ENCODE measurements at places on chromosomes 6 and 20.

- no peak for DNase-seq
Measured at GRCh38 chr20:8811801-8812594, 256.9 kb upstream of the PLCB4 start.

DNA sequence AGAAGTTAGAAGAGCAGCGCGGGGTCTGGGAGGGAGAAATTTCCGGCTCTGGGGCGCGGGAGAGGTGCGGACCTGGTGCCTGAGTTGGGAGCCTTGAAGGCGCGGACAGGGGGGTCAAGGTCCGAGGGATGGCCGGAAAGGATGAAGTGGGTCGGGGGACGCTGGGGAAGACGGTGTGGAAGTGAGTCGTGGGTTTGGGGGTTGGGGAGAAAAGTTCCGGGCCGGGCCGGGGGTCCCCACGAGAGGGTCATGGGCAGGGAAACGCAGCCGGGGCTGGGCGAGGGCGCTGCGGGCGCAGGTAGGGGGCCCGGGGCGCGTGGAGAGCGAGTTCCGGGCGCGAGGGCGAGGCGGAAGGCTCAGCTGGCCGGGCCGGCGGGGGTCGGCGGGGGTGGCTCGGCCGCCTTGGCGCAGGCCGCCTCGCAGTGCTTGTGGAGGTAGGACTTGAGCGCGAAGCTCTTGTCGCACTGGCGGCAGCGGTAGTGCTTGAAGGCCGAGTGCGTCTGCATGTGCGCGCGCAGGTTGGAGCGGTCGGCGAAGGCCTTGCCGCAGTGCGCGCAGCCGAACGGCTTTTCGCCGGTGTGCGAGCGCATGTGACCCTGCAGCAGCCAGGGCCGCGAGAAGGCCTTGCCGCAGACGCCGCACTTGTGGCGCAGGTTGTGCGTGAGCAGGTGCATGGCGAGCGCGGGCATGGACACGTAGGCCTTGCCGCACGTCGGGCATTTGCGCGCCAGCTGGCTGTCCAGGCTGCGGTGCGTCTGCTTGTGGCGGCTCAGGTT lies 10.5 kb upstream of the SRXN1 start:
- no peak for DNase-seq

- no peak for DNase-seq
Measured at GRCh38 chr6:43940071-43940392, 170.0 kb downstream of the VEGFA start.

- DNase-seq = no peak
Measured at GRCh38 chr6:129659590-129660345, 50.2 kb downstream of the ARHGAP18 start.

GRCh38 chr6:136920671-136921380 lies 1.3 kb upstream of the SLC35D3 start:
- DNase-seq = no peak

DNA sequence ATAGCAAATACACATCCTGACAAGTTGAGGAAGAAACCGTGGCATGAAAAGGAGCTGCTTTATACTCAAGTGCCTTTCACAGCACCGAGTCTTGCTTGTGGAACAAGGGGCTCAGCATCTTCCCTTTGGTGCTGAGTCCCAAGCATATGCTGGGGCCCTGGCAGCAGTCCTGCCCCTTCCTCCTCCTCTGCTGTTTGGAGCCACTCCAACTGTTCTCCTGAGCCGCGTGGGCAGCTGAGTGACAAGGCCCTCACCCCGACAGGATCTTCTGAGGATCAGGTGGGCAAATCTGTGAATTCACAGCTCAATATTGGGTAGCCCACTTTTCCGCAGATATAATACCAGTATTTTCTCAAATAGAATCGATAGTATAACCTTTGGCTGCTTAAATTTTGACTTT lies 24.7 kb downstream of the DACT2 start:
- DNase-seq = no peak

DNA sequence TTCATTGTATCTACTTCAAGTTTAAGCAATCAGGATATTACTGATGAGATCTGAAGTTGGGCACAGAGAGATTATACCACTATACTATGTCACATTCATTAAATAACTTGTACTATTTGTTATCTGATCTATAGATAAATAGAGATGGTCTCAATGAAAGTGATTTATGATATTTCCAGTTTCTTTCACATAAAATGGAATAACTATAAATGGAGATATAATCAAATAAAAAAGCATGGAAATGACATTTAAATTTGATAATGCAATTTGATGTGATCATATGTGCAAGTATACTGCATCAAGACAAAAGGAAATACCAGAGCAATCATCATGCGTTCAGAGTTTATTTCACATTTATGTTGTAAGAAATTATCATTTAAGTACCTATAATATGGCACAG lies 368.9 kb downstream of the PKHD1 start:
- DNase-seq = no peak

GRCh38 chr20:63465380-63466249 lies 6.8 kb downstream of the KCNQ2 start:
- DNase-seq = no peak

DNA sequence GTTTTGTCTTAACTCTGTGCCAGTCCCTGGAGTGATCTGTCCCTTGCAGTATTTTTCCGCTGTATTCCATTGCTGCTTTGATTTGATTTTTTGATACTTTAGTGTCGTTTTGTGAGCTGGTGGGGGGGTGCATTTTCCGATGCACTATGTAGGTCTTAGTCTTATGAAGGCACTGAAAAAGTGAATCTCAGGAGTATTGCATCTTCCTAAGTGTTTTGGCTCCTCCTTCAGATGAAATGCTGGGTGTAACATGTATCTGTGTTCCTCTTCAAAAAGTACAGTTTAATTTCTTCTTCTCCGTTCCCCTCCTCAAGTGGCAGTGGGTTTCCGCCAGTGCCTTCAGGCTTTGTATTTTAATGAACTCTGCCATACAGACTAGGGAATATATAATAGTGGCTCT lies 580.7 kb upstream of the GJE1 start:
- DNase-seq = no peak

DNA sequence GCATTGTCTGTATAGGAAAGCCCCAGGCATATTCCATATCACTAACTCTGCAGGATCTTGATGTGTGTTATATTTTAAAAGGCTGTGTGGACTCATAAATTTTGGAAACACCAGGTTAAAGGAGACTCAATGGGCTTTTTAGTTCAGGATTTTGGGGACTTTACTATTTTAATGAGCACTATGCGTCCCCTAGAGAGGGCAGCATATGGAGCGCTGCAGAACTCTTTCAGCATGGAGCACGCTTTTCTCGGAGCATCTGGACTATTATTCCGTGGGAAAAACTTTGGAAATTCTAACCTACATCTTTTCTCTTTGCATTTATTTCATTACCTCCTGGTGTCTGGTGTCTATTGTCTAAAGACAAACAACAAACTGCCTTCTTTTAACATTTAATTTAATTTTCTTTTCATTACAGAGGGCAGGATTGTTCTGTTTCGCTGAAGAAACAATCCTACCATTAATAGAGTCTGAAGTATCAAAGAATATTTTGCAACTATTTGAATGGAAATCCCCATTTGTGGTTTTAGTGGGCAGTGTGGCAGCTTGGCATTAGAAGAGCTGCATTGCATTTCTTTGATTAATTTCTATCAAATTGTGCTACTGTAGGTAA lies 399.9 kb upstream of the HSF2 start:
- DNase-seq = no peak

- DNase-seq = no peak
Measured at GRCh38 chr6:130178692-130179091, 44.1 kb downstream of the SAMD3 start.

DNA sequence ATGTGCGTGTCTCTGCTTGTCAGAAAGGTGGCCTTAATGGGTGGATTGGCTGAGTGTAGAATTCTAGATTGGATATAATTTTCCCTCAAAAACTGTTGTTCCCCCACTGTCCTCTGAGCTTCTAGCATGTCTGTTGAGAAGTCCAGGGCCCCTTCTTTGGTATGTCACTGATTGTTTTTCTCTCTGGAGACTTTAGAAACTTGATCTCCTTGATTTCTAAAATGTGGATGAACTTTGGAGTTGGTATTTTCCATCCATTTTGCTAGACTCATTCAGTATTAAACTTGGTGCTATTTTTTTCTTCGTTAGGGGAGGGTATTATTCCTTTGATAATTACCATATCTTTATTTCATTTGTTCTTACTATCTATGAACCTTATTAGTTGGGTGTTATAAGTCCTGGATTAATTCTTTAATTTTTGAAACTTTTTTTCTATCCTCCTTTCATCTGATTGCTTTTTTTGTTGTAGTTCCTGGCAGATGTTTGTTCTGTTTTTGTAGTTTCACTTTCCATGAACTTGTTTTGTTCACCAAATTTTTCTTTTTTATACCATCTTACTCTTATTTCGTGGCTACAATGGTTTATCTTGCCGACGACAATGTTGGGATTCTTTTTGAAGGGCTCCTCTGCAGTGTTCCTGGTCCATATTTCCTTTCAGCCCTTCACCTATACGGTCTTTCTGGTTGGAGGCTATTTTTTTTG lies 68.4 kb downstream of the ARID1B start:
- no peak for DNase-seq

GRCh38 chr6:146050168-146050567 lies 21.3 kb downstream of the GRM1 start:
- DNase-seq = no peak

- no peak for DNase-seq
Measured at GRCh38 chr6:155310596-155310995, 3.7 kb downstream of the TFB1M start.

GRCh38 chr6:558959-559358 lies 97.9 kb downstream of the HUS1B start:
- DNase-seq = no peak

- no peak for DNase-seq
Measured at GRCh38 chr20:48716086-48716485, 111.7 kb downstream of the PREX1 start.

DNA sequence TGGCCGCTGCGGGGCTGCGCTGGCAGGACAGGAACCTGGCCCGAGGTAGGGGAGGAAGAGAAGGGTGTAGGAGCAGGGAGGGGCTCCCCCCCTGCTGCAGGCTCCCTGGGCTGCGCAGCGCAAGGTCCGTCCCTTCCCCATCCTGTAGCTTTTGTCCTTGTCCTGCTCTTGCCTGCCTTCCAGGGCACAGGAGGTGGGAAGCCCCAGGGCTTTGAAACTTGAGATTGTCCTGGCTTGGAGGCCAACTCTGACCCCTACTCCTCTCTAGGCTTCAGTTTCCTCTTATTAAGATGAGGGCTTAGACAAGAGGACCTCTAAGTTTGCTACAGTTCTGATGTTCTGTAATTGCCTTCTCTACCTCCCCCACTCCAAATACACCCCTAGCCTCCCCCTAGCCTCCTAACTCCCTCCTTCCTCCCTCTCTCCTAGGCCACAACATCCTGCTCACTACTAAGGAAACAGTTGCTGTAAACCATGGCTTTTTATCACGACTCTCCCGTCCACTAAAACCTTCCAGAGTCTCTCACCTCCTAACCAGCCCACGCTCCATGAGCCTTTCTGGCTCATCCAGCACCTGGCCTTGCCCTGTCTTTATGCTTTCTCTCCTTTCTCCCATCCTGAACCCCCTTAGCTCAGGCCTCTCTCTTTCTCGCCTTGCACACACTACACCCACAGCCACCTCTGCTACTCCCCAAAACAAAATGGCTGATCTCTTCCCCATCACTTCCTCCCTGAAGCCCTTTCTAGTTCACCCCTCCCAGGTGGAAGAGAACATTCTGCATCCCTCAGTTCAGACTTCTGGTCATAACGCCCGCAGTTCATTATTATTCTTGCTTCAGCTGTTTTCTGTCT lies 10.2 kb downstream of the UNC5CL start:
- no peak for DNase-seq

- DNase-seq = no peak
Measured at GRCh38 chr20:53040693-53041589, 68.8 kb downstream of the TSHZ2 start.

DNA sequence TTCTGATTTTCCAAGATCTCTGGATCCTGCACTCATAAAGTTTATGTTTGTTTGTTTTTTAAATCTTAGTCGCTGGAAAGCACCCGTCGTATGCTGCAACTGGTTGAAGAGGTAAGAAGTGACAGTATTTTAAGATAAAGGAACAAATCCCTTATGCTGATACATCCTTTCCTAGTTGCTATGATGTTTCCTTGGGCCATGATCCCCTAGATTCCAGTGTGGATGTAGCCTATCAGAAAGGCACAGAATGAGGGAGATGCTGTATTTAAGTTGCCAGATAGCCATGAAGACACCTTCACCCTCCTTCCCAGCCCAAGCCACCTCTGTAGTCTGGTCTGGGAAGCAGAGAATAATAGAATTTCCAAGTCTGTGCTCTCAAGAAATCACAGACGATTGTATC lies 59.0 kb downstream of the SNAP25 start:
- DNase-seq = no peak

DNA sequence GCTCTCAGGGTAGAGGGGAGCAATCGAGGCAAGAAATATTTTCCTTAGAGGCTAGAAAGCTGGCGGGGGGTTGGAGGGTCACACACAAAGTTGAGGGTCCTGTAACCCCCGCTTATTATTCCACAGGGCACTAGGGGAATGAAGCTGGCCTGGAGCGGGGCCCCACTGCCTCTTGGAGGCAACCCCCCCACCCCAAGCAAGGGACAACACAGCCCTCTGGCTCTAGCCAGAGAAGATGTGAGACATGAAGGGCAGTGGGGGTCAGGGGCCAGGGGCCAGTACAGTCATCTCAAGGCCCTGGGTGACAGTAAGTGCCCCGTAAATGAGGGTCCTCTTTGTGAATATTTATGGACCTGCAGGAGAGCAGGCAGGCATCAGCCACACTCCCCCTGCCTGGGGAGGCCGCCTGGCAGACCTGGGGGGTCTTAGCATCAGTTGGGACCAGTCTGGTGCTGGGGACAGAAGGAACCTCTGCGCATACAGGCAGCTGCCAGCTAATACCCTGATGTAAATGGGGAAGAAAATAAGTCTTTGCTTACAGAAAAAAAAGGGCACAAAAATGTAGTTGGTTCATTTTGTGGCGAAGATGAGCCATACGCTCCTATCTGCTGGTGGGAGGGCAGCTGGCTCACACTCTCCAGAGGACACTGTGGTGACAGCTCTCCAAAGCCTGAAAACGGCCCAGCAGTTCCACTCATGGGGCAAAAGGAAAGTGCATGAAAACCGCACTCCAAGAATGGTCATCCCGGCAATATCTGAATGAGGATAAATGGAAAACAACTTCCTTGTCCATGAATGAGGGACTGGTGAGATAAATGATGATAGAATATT lies 21.9 kb downstream of the SPATA2 start:
- DNase-seq = no peak

DNA sequence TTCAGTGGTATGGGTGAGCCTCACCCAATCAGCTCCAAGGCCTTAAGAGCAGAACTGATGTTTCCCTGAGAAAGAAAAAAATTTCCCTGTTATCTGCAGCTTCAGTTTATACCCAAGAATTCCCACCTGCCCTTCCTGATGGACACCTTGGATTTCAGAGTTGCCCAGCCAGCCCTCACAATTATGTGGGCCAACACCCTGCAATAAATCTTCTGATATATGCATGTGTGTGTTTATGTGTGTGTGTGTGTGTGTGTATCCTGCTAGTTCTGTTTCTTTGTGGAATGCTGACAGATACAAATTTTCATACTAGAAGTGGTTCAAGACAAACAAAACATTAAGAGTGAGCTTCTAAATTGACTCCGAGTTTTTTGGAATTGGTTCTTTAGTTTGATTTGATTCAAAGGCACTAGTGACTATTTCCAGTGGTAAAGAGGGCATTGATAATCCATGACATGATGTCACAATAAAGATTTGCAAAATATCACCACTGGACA lies 246.6 kb upstream of the BTBD3 start:
- DNase-seq = no peak

Measured in cortex of kidney (tissue), 1 donor.